ENCODE measurements at places on chromosomes 1 and 21. TPM values are rescaled to one million over a fixed set of nuclear protein-coding genes. Genes with fewer than 3 reads are reported as not detected.
A peak's percentile ranks its signal among the peaks of the same experiment; 100 is the strongest.

- no peak for DNase-seq
- no peak overlapping the region for H3K27ac ChIP-seq
- no peaks in the 10 kb centered on the region for H3K36me3 ChIP-seq
- no peaks in the 10 kb centered on the region for H3K27me3 ChIP-seq
- H3K4me3 ChIP-seq: no peak overlapping the region
- peaks cover 5% of the 10 kb centered on the region for H3K4me1 ChIP-seq
These were observed 68.6 kb downstream of the TGFBR3 start for GRCh38 chr1:91817211-91817905.

DNA sequence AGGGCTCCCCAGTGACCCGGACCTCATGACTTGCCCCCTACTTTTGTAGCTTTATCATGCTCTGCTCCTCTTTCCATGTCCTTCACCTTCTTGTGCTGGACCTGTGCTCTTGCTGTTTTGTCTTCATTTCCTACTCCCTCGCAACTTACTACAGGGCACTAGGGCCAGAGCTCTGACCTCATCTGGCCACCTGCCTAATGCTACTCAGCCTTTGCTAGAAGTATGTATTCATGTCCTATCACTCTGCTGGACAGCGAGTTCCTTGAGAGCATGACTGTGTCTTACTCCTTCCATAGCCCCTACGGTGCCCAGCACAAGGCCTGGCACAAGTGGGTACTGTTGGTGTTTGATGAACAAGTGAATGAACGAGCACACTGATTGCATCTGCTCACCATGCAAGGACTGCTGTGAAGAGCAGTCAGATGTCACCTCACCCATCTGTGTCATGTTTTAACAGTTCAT, 1.9 kb downstream of the MTFR1L start:
- no peak for DNase-seq
- H3K27me3 ChIP-seq: no peaks in the 10 kb centered on the region
- H3K4me1 ChIP-seq: peaks cover 24% of the 10 kb centered on the region

DNA sequence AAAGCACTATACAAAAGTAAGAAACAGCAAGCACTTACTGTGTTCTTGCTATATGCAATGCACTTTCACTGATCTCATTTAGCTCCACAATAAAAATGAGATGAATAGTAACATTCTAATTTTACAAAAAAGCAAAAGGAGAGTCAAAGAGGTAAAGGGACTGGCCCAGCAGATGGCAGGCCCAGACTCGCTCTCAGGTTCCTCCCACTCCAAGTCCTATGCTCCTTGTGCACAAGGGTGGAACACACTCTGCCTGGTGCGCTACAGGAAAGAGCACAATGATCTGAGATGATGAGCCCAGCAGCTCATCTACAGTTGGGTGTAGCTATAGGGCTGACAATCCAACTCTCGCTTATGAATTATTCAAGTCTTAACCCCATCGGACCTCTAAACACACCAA, 94.1 kb upstream of the LYST start:
- no peaks in the 10 kb centered on the region for H3K36me3 ChIP-seq
- no peaks in the 10 kb centered on the region for H3K4me1 ChIP-seq
- no peaks in the 10 kb centered on the region for H3K27me3 ChIP-seq
- no peak overlapping the region for H3K4me3 ChIP-seq
- DNase-seq: no peak

DNA sequence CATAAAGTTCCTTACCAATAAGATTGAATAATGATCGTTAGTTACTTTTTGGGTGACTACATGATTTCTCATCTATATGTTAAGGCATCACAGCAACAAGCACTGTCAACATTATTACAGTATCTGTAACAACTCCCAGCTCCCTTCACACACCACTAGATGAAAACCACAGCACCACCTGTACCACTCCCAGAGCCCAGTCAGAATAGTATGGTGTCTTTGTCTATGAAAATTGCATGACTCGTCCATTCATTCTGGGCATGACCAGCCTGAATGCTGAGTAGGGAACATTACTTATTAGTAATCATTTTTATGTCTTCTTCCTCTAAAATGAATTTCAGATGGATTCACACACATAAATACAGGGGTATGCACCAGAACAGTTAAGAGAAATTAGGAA, 7.0 kb downstream of the OLFML2B start:
- H3K36me3 ChIP-seq: no peaks in the 10 kb centered on the region
- H3K4me1 ChIP-seq: peaks cover 8% of the 10 kb centered on the region
- no peak overlapping the region for H3K4me3 ChIP-seq
- no peaks in the 10 kb centered on the region for H3K27me3 ChIP-seq
- DNase-seq: no peak
- H3K27ac ChIP-seq: no peak overlapping the region

GRCh38 chr1:203744075-203744972, 20.7 kb upstream of the LAX1 start:
- no peaks in the 10 kb centered on the region for H3K27me3 ChIP-seq
- no peaks in the 10 kb centered on the region for H3K4me1 ChIP-seq
- no peak overlapping the region for H3K27ac ChIP-seq
- DNase-seq: no peak
- peaks cover 24% of the 10 kb centered on the region for H3K36me3 ChIP-seq

DNA sequence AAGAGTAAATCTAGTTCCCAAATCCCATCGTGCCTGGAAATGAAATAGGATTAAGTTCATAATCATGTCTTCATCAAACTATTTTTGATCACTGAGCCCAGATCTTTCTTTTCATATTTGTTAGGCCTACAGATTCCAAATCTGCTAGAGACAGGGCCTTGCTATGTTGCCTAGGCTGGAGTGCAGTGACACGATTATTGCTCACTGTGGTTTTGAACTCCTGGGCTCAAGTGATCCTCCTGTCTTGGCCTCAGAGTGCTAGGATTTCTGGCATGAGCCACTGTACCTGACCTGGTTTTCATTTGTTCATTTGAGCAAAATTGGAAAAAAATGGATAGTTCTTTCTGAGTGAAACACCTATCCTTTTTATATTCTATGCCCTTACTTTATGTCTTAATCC, 28.0 kb upstream of the DIPK1A start:
- H3K4me3 ChIP-seq: no peak overlapping the region
- H3K27ac ChIP-seq: no peak overlapping the region

DNA sequence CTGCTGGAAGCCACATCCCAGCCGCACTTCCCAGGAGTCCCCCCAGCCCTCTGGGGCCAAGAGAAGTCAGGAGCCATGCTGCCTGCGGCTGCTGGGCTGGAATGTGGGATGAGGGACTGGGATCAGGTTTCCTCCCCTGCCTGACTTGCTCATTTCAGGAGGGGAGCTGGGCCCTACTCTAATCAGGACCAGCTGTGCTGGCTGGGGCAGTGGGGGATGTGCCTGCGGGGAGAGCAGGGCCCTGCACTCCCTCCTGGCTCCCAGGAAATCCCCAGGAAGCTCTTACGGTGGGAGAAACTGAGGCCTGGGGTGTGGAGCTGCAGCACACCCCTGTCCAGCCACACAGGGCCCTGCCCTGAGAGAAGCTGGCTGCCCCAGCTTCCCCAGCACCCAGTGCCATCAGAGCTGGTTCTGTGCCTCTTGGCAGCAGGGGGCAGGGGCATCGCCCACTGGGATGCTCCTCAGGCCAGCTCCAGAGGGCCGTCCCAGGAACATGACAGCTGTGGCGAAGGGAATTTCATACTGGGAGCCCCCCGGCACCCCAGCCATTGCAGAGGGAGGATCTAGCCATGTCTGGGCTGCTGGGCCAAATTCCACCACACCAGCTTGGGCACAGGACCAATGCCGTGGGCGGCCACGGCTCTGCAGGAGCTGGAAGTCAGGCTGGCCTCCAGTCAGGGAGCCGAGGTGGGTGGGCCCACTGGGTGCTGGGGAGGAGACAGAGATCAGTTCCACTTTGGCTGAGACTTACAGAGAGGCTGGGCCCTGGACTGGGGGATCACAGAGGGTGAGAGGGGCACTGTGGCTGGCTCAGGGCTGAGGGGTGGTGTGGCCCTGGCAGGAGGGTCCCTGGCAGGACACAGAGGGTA, 21.3 kb upstream of the PRSS38 start:
- peak; percentile 70 for DNase-seq
- H3K4me1 ChIP-seq: peaks cover 24% of the 10 kb centered on the region
- no peak overlapping the region for H3K27ac ChIP-seq
- no peak overlapping the region for H3K4me3 ChIP-seq
- H3K27me3 ChIP-seq: no peaks in the 10 kb centered on the region

GRCh38 chr1:236543065-236543669, 19.4 kb downstream of the LGALS8 start:
- no peak overlapping the region for H3K27ac ChIP-seq
- 0 out of 2 replicates have a peak, but pooled peaks cover 6% of the 10 kb centered on the region for H3K4me1 ChIP-seq
- no peak overlapping the region for H3K4me3 ChIP-seq
- H3K27me3 ChIP-seq: no peaks in the 10 kb centered on the region
- DNase-seq: no peak

- H3K27me3 ChIP-seq: peaks cover 75% of the 10 kb centered on the region
- DNase-seq: no peak
- H3K36me3 ChIP-seq: no peaks in the 10 kb centered on the region
- no peak overlapping the region for H3K4me3 ChIP-seq
- H3K27ac ChIP-seq: no peak overlapping the region
- peaks cover 19% of the 10 kb centered on the region for H3K4me1 ChIP-seq
These were observed 48.5 kb downstream of the RHBG start for GRCh38 chr1:156417401-156418020.

The MCOLN3 gene
- total RNA-seq: 0.16 TPM

- H3K4me3 ChIP-seq: no peak overlapping the region
- H3K27ac ChIP-seq: no peak overlapping the region
- DNase-seq: no peak
- no peaks in the 10 kb centered on the region for H3K27me3 ChIP-seq
- no peaks in the 10 kb centered on the region for H3K4me1 ChIP-seq
- H3K36me3 ChIP-seq: peaks cover 3% of the 10 kb centered on the region
These were observed 23.5 kb downstream of the SERPINC1 start for GRCh38 chr1:173893611-173894010.

The KISS1 gene
- total RNA-seq: 190 TPM

DNA sequence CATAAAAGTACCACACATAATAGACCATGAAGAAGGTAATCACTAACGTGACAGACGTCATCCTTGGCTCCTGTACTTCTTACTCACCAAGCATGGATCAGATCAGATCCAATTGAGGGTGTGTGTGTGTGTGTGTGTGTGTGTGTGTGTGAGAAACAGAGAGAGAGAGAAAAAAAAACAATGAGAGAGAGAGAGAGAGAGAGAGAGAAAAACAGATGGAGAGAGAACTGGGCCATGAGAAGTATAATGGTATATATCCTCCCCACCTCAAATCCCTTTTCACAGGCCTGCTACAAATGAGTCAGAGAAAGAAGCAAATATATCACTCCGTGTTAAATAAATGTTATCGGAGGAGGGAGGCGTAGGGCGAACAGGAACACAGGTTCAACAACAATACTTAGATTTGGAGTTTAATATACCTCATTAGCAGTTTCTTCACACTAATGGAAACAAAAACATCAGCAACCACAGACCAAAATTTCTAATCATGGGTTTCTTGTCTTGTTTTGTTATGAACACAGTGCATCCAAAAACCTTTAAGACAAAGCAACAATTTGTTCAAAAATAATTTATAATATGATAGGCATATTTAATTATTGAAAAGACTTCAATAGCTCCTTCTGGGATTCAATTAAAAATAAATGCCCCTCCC, 45.3 kb downstream of the TIAM1 start:
- H3K36me3 ChIP-seq: no peaks in the 10 kb centered on the region
- peaks cover 11% of the 10 kb centered on the region for H3K4me1 ChIP-seq
- H3K27me3 ChIP-seq: no peaks in the 10 kb centered on the region

The KIF14 gene
- total RNA-seq: 32.2 TPM

DNA sequence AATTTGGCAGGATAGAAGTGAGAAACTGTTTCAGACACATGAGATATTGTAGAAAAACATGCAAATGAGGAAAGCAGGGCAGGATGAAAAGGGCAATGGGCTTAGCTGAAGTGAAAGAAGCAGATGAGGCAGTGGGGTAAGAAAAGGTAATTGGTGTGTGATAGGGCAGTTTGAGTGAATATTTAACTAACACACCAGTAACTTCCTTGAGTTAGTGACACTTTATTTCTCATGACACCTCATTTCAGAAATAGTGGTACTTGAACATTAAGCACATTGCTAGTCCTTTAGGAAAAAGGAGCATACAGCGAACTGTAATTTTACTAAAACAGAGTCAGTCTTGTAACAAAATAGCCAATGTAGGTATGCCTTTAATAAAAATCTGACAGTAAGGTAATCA, 415.0 kb downstream of the DPYD start:
- H3K4me1 ChIP-seq: no peaks in the 10 kb centered on the region
- H3K27ac ChIP-seq: no peak overlapping the region
- DNase-seq: no peak
- H3K4me3 ChIP-seq: no peak overlapping the region

DNA sequence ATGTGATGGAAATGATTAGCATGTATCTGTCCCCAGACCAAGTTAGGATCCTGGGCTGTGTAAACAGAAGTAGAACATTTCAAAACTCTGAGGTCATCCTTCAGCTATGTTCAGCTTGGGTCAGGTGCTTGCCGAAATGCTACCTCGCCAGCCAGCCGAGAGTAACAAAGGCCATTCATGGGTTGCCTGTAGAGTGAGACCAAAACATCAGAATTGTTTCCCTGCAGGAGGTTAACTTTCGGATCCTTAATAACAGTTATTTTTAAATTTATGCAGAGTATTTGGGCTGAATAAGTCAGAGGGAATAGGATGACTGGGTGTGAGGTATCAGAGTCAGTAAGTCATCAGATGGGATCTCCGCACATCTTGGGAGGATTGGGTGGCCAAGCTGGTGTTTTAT, 35.6 kb downstream of the SMYD2 start:
- no peak overlapping the region for H3K27ac ChIP-seq
- peaks cover 20% of the 10 kb centered on the region for H3K36me3 ChIP-seq
- no peak for DNase-seq
- H3K4me1 ChIP-seq: 0 out of 2 replicates have a peak, but pooled peaks cover 3% of the 10 kb centered on the region

The UBASH3A gene
- total RNA-seq: not detected
